ENCODE measurements at places on chromosomes 4 and X.

- DNase-seq = no peak
Measured at GRCh38 chrX:121307449-121307848, 260.0 kb downstream of the GLUD2 start.

- DNase-seq = no peak
Measured at GRCh38 chr4:2891294-2891693, 47.6 kb downstream of the ADD1 start.

DNA sequence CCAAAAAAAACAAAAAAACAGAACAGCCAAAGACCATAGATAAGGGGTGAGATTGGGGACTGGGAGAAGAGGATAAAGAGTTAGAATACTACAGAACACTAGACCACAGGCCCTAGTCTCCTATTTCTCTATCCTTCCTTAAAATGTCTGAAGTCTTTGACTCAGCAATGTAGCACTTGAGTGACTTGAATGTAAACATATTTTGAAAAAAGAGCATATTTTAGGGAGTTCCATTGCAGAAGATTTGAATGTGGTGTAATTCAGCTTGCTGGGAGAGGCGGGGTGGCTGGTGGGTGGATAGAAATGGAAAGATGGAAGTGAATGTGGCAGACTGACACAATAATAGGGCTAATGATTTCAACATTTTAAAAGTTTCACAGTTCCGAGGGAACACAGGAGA is 144.9 kb downstream of the CHIC2 start:
- no peak for DNase-seq

GRCh38 chr4:87853108-87853507 is 20.3 kb downstream of the MEPE start:
- DNase-seq = no peak

- DNase-seq = no peak
Measured at GRCh38 chr4:98501383-98501782, 157.0 kb downstream of the TSPAN5 start.

DNA sequence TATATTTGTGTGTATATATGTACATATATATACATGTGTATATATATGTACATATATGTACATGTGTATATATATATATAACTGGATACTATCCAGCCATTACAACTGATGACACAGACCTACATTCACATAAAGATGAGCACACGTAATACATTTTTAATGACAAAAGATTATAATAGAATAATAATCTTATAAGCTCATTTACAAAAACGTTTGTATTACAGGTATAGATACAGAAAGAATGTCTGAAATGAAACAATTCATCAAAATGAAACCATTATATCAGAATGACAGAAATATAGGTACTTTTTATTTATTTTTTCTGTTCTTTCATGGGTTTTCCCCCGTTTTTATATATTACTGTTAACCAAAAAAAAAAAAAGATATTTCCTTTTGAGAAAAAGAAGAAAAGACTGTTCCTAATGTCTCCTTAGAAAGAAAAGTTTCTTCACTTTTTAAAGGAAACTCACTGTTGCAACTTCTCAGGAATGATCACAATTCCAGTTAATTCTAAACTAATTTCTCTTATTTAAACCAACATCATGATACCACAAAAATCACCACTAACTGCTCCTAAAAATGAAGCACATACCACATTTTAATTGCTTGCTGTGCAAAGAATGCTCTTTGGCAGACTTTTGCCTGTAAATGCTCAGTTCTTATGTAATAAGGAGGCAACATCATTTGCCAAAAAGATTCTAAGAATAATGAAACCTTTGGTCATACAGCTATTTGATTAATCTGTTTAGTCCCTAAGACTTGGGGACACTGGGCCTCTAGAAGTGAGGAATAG is 18.9 kb downstream of the LEF1 start:
- DNase-seq = no peak

GRCh38 chr4:13865871-13866669 is 238.5 kb upstream of the BOD1L1 start:
- DNase-seq = no peak

DNA sequence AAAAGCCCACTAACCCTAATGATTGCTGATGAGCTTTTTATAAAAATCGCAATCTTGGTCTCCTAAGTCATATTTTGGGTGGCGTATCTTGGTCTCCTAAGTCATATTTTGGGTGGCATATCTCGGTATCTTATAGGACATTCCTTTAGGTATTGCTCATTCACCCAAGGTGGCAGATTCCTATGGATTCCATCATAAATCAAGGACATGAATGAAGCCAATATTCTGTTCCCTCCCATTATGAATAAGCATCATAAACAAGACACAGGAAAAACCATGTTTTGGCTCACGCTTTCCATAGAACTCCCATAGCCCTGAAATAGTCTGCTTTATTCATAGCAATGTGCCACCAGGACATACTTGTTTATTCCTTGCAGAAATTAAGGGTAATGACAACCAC is 95.0 kb upstream of the CD99 start:
- DNase-seq = no peak

Data from activated T-cell treated with anti-CD3 and anti-CD28 coated beads for 24 hours (primary cell).